ENCODE measurements at places on chromosomes 7 and 10. TPM values are rescaled to one million over a fixed set of nuclear protein-coding genes. Genes with fewer than 3 reads are reported as not detected.

NCAPG2 gene
- 2.0 TPM for polyA plus RNA-seq

CPXM2 gene
- polyA plus RNA-seq = not detected

GIMAP8 gene
- polyA plus RNA-seq = 1.4 TPM

CTAGE15 gene
- 0.50 TPM for polyA plus RNA-seq

PLAU gene
- not detected for polyA plus RNA-seq

SNCG gene
- polyA plus RNA-seq = not detected
